ENCODE measurements at places on chromosomes 1 and 21.

GRCh38 chr1:22276396-22276748 is 133.5 kb upstream of the WNT4 start:
- no peak for DNase-seq

GRCh38 chr1:65255656-65256050 is 53.7 kb upstream of the DNAJC6 start:
- DNase-seq, result no peak

DNA sequence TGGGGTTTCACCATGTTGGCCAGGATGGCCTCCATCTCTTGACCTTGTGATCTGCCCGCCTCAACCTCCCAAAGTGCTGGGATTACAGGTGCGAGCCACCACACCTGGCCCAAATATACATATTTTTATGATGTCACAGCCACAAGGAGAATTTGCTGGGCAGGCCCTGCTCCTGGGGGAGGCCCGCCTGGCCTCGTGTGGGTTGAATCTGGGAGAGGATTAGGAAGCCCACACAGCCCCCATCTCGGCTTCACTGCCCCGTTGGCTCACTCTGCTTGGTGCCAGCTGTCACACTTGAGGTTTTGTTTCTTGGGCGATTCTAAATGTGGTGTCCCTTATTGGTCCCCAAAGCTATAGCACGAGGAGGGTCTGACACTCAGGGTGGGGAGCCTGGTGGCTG is 335.7 kb upstream of the AJAP1 start:
- DNase-seq, result no peak

GRCh38 chr1:59195151-59195550 is 101.7 kb upstream of the FGGY start:
- DNase-seq, result no peak

GRCh38 chr1:1129381-1129821 is 13.5 kb upstream of the C1orf159 start:
- DNase-seq, result no peak

DNA sequence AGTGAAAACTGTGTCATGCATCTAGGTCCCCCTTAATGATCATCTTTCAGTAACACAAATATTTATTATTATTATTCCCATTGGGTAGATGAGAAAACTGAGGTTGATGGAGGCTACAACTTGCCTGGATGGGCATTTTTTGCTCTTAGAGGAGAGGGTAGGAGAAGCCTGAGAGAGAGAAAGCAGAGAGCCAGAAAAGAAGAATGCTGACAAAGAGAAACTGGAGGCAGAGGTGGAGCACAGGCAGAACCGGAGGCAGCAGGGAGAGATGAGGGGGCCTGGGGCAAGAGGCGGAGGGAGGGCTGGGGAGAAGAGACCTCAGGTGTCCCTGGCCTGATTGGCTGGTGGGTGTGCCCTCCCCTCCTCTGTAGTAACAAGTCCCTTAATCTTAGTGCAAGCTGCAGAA is 4.1 kb downstream of the BLACAT1 start:
- DNase-seq, result no peak

DNA sequence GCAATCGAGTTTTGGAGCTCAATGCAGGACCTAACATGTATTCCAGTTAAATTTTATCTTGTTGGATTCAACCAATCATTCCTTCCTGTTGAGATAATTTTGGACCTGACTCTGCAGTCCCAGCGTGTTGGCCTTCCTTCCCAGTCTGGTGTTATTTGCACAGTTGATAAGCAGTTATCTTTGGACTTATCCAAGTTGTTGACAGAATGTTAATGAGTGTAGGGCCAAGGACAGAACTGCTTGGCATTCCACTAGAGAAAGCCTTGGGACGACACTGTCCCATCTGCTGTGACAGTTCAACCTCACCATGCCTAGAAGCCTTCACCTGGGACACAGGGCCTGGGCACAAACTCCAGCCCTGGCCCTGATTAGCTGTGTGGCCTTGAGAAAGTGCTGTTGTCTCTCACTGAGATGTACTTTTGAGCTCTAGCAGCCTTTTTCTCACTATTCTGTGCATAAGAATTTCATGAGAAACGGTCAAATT is 104.1 kb upstream of the SLC25A33 start:
- DNase-seq, result no peak

All from activated naive CD8-positive, alpha-beta T cell treated with anti-CD3 and anti-CD28 coated beads for 36 hours (primary cell).